Cortex of kidney (tissue), 1 donor: ENCODE measurements at places on chromosomes 7 and 10.

DNA sequence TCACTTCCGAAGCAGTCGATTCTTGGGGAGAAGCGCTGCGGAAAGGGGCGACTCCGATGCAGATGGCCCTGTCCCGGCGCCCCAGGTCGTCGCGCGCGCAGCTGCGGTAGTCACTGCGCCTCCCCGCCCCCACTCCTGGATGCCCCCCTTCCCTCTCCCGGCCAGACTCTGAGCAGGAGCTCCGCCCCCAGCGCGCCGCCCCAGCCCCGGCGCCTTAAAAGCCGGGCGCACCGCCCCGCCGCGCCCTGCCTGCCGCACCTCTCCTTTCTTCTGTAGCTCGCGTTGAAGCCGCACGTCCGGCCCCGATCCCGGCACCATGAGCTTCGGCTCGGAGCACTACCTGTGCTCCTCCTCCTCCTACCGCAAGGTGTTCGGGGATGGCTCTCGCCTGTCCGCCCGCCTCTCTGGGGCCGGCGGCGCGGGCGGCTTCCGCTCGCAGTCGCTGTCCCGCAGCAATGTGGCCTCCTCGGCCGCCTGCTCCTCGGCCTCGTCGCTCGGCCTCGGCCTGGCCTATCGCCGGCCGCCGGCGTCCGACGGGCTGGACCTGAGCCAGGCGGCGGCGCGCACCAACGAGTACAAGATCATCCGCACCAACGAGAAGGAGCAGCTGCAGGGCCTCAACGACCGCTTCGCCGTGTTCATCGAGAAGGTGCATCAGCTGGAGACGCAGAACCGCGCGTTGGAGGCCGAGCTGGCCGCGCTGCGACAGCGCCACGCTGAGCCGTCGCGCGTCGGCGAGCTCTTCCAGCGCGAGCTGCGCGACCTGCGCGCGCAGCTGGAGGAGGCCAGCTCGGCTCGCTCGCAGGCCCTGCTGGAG is at the start of gene INA:
INA (plus strand) TSS at position 243 of the 817 bp plus-strand sequence; CDS start at position 317, 74 bp downstream.
- DNase-seq: no peak

- DNase-seq: no peak
Measured at GRCh38 chr7:83271212-83272099, 108.8 kb upstream of the PCLO start.

GRCh38 chr7:36310897-36311296 is 78.8 kb upstream of the ANLN start:
- DNase-seq: no peak

- no peak for DNase-seq
Measured at GRCh38 chr10:24969841-24970281, 17.5 kb upstream of the PRTFDC1 start.

DNA sequence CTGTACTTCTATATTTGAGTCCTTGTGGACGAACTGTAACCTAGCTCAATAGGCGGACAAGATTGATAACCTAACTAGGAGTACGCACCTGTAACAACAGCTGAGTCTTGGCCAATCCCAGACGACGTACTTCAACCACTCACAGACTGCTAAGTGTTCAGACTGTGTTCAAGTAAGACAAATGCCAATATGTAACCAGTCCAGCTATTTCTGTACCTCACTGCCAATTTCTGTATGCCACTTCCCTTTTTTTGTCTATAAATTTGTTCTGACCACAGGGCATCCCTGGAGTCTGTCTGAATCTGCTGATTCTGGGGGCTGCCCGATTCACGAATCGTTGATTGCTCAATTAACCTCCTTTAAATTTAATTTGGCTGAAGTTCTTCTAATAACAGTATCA is 32.2 kb downstream of the HACD1 start:
- no peak for DNase-seq

DNA sequence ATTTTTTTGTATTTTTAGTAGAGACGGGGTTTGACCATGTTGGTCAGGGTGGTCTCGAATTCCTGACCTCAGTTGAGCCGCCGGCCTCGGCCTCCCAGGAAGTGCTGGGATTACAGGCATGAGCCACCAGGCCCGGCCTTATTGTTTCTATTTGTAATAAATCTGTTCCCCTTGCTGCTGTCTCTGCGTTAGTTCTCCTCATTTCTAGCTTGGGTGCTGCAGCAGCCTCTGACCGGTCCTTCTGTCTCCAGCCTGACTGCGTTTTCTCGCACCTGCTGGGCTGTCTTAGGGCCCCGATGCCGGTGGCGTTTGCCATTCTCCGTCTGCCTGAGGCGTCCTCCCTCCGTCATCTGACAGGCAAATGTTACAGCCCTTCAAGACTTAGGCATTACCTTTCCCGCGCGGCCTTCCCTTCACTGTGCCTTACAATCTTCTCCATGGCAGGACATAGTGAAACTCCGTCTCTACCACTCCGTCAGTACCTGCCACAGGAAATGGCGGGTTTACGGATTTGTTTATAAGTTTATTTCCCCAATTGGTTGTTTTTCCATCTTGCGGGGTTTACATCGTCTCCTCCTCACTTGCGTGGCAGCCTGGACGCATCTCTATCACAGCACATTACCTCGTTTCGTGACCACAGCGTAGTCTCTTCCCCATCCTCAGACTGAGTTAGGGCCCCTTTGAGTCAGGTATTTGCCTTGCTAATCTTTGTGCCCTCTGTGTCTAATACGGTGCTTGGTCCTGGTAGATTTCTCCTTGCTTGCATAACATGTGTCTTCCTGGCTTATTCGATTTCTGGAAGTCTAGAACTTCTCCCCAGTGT is 2.3 kb upstream of the GIMAP8 start:
- no peak for DNase-seq

- DNase-seq: no peak
Measured at GRCh38 chr10:71337219-71337701, 18.2 kb downstream of the SLC29A3 start.

DNA sequence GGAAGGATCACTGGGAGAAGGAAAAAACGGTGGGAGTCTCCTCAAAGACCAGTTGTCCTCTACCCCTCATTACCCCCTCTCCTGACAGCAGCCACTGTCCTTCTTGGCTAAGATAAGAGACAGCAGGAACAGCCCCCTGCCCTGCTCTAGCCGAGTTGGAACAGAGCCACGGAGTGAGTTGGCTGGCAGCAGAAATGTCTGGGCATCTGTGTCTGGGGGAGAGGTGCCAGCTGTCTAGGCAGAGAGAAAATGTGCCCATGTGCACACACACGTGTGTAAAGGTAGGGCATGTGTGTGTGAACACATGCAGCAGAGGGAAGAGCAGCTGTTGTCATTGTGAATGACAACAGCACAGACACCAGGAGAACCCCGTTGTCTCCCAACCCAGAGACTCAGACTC is 9.4 kb upstream of the HILPDA start:
- no peak for DNase-seq

- DNase-seq: no peak
Measured at GRCh38 chr7:143909863-143910262, 7.9 kb upstream of the TCAF1 start.

GRCh38 chr10:85648279-85648754 is 718.3 kb downstream of the GRID1 start:
- DNase-seq: no peak

GRCh38 chr7:105149827-105150226 is 135.8 kb downstream of the KMT2E start:
- no peak for DNase-seq

DNA sequence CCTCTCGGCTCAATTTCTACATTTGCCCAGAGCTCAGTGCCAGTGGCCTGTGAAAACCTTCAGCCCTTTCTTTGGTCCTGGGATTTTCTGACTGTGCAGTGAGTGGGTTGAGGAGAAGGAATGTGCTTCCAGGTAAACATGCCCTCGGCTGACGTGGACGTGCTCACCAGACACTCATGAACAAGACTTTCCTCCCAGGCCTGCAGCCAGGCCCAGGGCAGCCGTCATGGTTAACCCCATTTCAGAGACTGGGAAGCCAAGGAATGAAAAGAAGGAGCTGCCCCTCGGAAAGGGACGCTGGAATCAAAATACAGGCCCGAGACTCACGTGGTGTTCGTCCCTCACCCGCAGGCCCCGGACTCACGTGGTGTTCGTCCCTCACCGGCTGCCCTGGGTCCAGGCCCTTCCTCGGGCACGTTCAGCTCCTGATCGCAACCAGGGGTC is 8.8 kb upstream of the CALML5 start:
- DNase-seq: no peak

DNA sequence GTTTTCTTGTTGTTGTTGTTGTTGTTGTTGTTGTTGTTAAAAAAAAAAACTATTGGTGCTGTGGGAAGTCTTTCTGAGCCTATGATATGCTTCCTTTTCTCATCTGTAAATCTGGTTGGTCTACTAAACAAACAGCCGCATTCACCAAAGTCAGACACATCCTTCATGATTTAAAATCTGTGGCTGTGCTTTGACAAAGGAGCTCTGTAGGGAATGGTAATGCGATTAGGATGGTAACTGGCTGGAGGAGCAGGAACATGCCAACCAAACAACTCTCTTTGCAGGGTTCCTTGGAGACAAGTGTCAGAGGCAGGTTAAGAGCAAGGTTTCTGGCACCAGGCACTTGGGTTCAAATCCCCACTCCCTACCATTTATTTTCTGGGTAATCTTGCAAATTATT is 14.9 kb upstream of the SP4 start:
- DNase-seq: no peak

DNA sequence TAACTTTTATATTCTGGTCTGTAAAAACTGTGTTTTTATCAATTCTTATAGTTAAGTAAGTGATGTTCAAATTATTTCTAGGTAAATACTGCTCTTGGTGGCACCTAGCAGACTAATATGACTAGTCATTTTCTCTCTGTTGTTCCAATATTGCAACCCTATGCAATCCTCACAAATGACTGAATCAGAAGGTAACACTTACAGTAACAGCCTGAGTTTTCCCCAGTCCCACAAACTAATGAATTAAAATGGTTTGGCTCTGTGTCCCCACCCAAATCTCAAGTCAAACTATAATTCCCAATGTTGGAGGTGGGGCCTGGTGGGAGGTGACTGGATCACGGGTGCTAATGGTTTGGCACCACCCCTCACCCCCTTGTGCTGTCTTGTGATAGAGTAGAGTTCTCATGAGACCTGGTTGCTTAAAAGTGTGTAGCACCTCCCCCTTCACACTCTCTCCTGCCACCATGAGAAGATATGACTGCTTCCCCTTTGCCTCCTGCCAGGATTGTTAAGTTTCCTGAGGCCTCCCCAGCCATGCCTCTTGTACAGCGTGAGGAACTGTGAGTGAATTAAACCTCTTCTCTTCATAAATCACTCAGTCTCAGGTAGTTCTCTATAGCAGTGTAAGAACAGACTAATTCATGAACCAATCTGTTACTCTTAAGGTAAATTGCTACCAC is 43.5 kb downstream of the MTPN start:
- DNase-seq: no peak

GRCh38 chr7:27901028-27901760 is 161.2 kb downstream of the TAX1BP1 start:
- DNase-seq: no peak

DNA sequence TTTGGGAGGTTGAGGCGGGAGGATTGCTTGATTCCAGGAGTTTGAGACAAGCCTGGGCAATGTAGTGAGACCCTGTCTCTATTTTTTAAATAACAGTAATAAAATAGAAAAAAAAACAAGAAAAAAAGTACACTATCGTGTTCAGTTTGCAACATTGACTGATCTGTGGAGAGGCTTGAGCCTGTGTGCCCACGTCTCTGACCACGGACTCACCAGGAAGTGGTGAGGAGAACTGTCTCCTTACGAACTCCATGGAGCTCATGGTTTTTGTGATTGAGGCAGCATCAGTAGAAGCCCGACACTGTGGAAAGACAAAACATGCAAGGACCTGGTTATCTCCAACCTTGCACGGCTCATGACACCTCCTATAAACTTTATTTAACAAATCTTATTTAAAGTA is 23.9 kb upstream of the DNAJB6 start:
- DNase-seq: no peak
